Dorsolateral prefrontal cortex (tissue), 122 donors: ENCODE measurements at places on chromosomes 5 and 9. TPM values are rescaled to one million over a fixed set of nuclear protein-coding genes. Genes with fewer than 3 reads are reported as not detected.

The FBXL7 gene
- total RNA-seq: 13.1 TPM

The AQP7 gene
- 1.7 TPM for total RNA-seq

The STPG3 gene
- not detected for total RNA-seq

The CDKN2A gene
- total RNA-seq: 4.3 TPM

The PCDHB5 gene
- 8.5 TPM for total RNA-seq

The SARDH gene
- 8.0 TPM for total RNA-seq

The PALM2AKAP2 gene
- total RNA-seq: 28.5 TPM

The TAF11L10 gene
- 1.5 TPM for total RNA-seq

The AHRR gene
- total RNA-seq: 3.2 TPM

The RRAGA gene
- 135 TPM for total RNA-seq

The TLX3 gene
- total RNA-seq: not detected

The NCBP1 gene
- 22.1 TPM for total RNA-seq

The PCDHGA9 gene
- total RNA-seq: 12.6 TPM

The ANKRD33B gene
- 36.0 TPM for total RNA-seq

The SOWAHA gene
- 53.1 TPM for total RNA-seq

The DMRT3 gene
- total RNA-seq: 1.0 TPM

The CSF1R gene
- total RNA-seq: 53.7 TPM

The ADAMTSL2 gene
- total RNA-seq: 14.3 TPM

The CXCL14 gene
- total RNA-seq: 57.0 TPM

The CDKN2AIPNL gene
- total RNA-seq: 35.8 TPM

The NFIB gene
- 80.8 TPM for total RNA-seq

The MAPK9 gene
- total RNA-seq: 126 TPM

The KYAT1 gene
- total RNA-seq: 37.7 TPM

The CDC20B gene
- total RNA-seq: 0.34 TPM

The FCN2 gene
- total RNA-seq: not detected

The CACNA1B gene
- 36.7 TPM for total RNA-seq

The ADAMTSL1 gene
- 3.7 TPM for total RNA-seq

The ADGRD2 gene
- not detected for total RNA-seq

The TRIM7 gene
- total RNA-seq: 4.2 TPM

The FBN2 gene
- total RNA-seq: 0.33 TPM

The BTNL3 gene
- not detected for total RNA-seq

The PCDHGB4 gene
- total RNA-seq: 10.2 TPM

The FBP1 gene
- total RNA-seq: 2.2 TPM
